ENCODE measurements at places on chromosomes 1 and 21.

GRCh38 chr1:48203287-48203900 lies 19.1 kb upstream of the SLC5A9 start:
- DNase-seq: no peak

DNA sequence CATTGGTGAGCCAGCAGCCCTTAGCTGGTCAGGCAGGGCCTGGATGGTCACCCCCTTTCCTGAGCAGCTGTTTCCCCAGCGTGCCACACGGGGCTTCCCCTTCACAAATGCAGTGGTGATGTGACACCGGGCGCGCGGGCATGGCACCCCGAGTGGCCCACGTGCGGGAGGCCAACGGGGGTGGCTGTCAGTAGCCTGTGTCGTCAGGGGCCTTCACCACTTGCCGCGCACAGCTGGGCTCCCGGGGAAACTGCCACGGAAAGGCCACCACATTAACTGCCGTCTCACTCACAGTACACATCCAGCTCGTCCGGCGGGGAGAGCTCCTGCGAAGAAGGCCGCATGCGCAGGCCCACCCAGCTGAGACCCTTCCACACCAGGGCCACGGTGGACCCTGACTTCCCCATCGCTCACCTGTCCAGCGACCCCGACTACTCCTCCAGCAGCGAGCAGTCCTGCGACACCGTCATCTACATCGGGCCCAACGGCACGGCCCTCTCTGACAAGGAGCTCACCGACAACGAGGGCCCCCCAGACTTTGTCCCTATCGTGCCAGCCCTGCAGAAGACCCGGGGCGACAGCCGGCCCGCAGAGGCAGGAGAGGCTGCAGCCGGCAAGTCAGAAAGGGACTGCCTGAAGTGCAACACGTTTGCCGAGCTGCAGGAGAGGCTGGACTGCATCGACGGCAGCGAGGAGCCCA lies 530.5 kb downstream of the KIF26B start:
- DNase-seq: no peak

GRCh38 chr1:178122283-178122682 lies 28.4 kb downstream of the RASAL2 start:
- DNase-seq: no peak

- no peak for DNase-seq
Measured at GRCh38 chr1:177959811-177960515, 9.9 kb downstream of the SEC16B start.

GRCh38 chr21:36491209-36491910 lies 11.4 kb upstream of the CLDN14 start:
- DNase-seq: no peak

DNA sequence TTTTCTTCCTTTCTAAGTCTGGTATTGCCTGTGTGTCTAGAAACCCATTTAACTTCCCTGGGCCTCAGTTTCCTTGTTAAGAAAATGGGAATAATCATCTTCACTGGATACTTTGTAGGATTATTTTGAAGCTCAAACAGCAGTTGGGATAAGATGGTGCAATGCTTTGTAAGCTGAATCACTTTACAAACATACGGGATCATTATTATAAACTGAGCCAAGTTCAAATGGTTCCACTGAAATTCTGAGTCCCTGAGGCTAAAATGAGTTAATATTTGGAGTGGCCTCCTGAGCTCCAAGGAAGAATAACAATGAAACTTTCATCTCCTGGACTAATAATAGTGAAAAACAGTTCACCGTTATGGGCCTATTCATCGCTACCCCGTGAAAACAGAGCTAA lies 388.0 kb downstream of the PLPP3 start:
- DNase-seq: no peak

DNA sequence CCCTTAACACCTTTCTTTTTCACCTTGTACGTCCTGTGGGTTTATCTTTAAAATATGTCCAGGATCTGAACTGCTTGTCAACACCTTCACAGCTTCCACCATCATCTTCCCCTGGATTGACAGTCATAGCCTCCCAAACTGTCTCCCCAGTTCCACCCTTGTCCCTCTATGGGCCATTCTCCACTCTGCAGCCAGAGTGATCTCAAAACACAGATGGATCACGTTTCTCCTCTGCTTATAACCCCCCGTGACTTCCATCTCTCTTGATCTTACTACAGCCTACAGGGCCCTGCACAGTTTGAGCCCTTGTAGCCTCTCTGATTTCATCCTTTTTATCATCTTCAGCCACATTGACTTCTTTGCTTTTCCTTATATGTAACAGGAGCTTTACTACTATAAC lies 4.3 kb downstream of the INSRR start:
- DNase-seq: no peak

- DNase-seq: no peak
Measured at GRCh38 chr1:107704911-107705310, 260.1 kb downstream of the VAV3 start.

- DNase-seq: no peak
Measured at GRCh38 chr1:46615735-46616134, 876 bp downstream of the MOB3C start.

DNA sequence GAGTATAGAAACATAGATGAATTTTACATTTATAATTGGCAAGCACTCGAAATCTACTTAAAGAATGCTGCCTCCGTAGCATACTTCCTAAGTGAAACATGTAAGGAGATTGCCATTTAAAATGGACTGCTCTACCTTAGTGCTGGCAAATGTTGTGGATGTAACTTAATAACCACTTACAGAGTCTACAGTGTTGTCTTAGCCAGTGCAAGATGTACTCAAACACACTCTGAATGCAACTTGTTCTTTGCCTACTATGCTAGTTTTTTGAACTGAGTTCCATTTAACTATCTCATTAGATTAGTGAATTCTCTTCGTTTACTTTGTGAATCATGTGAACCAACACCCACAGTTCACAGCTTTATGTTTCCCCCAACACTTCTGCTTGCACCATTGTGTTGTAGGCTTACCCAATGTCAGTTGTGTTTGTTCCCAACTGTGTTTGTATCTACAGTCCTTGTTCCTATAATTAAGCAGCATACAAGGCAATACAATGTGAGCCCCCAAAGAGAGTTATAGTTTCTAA lies 345.5 kb upstream of the LYPLAL1 start:
- DNase-seq: no peak

GRCh38 chr1:26853600-26853999 lies 9.3 kb upstream of the SFN start:
- DNase-seq: no peak

- no peak for DNase-seq
Measured at GRCh38 chr1:14443164-14443787, 155.2 kb upstream of the KAZN start.

DNA sequence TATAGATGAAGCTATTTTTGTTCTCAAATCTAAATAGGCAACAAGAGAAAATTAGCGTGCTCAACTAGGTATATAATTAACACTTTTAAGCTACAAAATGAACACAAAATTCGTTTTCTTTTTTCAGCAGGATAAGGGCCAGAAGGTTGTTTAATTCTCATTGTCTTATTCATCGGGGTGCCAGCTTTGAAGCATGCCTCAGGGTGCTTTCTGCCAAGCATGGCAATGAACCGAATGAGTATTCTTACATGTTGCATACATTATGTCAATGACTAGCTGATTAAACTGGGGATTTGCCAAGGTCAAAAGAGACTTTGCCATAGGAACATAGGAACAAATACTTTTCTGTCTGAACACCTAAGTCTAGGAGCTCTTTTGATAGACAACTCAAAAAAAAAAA lies 102.0 kb upstream of the MAP1LC3C start:
- DNase-seq: no peak

GRCh38 chr1:196372896-196373536 lies 235.2 kb downstream of the KCNT2 start:
- peak; percentile 18 for DNase-seq

DNA sequence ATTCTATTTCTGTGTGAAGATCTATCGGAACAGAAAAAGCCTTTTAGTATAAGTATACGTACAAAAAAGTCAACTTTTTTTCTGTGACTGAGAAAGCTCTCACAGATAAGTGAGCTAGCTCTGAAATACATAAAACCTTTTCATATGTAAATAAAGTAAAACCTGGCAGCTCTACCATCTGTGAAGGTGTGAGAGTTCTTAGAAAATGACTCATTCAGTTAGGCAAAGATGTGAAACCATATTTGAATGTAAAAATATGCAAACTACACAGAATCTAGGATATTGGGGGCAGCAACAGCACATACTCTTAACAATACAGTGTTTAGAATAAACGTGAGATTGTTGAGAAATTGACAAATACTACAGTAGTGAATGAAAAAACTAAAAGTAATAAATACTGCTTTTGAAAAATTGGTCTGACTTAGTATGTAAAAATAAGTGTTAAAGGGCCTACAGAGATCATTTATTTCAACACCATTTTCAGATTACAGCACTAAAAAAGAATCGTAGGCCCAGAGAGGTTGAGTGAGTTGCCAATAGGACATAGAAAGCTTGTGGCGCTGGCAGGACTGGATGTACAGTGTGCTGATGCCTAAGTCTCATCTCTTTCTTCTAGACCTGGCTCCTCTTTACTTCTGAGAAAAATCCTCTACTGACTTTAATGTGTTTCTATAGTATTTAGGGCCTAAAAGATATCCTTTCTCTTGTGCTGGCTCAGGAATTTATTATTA lies 19.8 kb downstream of the ATP6V1G3 start:
- DNase-seq: no peak
